HFFc6 (cell line): ENCODE measurements at places on chromosomes 6 and 20.
A peak's percentile ranks its signal among the peaks of the same experiment; 100 is the strongest.

- DNase-seq: peak; percentile 77
Measured at GRCh38 chr20:10306440-10307358, 88.1 kb downstream of the SNAP25 start.

- DNase-seq: no peak
Measured at GRCh38 chr6:112343977-112344376, 3.2 kb upstream of the RFPL4B start.

DNA sequence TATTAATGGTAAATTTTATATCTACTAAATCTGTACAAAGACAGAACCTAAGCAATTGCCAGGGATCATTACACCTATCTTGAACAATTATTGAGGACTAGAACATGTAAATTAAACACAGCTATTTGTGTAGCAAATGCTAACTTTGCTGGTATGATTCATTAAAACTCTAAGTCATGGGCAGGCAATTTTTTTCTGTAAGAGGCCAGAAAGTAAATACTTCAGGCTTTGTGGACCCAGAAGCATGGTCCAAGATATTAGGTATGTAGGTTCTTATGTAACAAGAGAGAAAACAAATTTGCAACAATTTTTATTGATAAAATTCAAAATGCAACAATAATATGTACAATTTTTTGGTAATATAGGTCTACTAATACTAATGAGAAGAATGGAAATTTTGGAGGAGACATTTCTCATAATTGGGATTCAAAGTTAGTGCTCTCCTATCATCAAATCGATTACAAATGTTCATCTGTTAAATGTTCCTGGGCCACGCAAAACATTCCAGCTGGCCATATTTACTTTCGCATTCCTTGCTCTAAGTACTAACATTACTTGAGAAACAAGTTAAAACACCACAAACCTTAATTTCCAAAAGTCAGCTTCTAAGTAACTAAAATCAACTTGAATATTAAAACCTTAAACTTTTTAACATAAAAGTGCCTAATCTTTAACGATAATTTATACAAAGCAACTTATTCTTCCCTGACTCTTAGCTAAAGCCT, 4.3 kb downstream of the TMEM30A start:
- DNase-seq: no peak

DNA sequence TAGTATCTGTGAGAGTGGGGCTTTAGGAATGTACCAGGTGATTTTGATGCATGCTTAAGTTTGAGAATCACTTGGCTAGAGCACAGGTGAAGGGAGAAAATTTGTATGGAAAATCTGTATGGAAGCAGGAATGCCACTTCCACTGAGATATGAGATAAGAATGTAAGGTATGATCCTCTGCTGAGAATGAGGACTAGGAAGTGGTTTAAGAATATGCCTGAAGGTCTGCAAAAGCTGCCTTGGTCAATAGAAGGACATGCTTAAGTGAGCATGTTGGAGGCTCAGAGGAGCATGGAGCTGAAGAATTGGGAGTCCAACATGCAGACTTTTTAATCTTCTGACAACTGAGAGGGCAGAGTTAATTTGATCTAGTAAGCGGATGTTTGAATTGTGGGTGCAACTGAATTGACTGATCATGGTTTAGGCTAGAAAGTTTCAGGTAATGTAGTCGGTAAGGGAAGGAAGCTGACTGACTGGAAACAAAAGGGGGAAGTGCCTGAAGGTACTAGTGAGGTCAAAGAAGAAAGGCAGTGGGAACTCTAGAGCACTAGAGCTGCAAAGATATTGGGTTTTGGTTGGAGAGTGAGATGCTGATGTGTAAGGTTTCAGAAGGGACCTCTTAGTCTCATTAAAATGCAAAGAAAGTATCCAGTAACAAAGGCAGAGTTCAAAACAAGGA, 28.6 kb upstream of the NOTCH4 start:
- DNase-seq: no peak

DNA sequence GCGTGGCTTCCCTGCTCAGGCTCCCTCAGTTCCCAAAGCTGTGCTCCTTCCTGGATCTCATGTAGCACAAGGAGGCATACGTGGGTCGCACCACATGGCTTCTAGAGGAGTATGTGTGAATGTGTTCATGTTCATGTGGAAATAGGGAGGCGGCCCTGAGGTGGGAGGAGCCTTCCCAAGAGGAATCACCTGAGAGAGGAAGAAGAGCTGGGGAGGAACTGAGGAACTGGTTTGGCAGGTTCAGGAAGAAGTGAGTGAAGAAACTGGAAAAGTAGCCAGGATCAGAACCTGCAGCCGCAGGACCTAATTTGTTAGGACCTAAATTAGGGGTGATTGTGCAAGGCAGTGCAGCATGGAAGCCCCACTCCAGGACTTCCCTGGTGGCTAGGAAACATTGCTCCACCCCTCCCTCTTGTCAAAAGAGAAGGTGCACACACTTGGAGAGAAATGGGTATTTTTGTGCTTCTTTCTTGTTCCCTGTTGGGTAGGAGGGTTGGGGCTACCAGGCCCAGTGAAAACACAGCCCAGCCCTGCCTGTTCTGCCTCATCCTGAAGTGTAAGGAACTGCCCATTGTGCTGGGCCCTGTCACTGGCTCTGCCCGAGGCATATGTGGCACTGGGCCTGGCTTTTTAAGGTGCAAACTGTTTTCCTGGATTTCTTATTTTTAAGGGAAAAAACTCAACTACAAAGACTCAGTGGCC, 20.7 kb downstream of the SYNJ2 start:
- DNase-seq: no peak

DNA sequence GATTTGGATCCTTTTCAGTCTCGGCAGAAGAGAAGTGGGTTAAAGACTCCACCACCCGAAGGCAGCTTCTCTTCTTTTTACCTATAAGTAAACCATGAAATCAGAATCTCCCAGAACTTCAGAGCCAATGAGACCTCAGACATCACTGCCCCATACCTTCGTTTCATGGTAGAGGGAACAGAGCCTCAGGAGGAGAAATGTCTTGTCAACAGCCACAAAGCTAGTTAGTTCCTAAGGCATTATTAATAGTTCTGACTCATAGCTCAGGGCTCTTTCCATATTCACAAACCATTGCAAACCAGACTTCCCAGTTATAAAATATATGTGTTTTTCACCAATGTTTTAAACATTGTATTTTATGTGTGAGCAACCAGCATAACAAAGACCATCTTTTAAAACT, 118.7 kb upstream of the RIPOR2 start:
- peak; percentile 80 for DNase-seq

DNA sequence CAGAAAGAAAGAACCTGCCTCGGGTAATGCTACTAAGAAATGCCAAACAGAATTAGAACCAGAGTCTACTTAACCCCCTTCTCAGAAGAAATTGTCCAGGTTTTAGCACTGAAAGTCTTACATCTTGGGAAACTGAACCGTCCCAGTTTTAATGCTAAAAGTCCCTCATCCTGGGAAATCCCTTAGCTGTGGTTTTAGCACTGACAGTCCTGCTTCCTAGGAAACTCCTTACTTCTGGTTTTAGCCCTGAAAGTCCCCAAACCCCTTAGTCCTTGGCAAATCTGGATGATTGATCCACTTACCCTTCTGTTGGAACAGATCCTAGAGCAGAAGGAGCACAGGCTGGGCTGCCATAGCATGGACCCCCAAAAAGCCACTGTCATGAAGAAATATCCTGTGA, 4.8 kb upstream of the TMEM14A start:
- DNase-seq: no peak

DNA sequence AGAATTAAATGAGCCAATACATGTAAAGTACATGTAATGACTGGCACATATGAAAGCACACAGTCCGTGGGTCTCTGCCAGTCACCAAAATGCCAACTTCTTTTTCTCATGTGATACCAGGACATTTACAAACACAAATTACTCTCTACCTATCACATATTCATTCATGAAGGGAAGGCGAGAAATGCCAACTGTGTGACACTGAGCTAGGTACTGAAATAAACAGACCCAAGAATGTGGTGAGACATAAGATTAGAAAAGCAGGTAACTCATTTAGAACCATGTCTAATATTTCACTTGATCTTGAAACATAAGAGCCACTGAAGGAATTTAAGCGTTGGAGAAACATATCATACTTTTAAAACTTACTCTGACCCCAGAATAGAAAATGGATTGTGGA, 41.4 kb downstream of the HBS1L start:
- DNase-seq: no peak

- no peak for DNase-seq
Measured at GRCh38 chr6:4020822-4021132, 58.2 kb downstream of the FAM217A start.

DNA sequence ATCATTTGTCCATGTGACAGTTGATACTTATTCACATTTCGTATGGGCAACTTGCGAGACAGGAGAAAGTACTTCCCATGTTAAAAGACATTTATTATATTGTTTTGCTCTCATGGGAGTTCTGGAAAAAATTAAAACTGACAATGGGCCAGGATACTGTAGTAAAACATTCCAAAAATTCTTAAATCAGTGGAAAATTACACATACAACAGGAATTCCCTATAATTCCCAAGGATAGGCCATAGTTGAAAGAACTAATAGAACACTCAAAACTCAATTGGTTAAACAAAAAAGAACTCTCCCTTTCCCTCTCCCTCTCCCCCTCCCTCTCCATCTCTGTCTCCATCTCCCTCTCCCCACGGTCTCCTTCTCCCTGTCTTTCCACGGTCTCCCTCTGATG, 19.4 kb upstream of the EIF2S2 start:
- DNase-seq: no peak

- DNase-seq: no peak
Measured at GRCh38 chr6:113625850-113626249, 231.3 kb upstream of the MARCKS start.

GRCh38 chr6:144377586-144378210, 92.6 kb downstream of the UTRN start:
- DNase-seq: peak; percentile 68

DNA sequence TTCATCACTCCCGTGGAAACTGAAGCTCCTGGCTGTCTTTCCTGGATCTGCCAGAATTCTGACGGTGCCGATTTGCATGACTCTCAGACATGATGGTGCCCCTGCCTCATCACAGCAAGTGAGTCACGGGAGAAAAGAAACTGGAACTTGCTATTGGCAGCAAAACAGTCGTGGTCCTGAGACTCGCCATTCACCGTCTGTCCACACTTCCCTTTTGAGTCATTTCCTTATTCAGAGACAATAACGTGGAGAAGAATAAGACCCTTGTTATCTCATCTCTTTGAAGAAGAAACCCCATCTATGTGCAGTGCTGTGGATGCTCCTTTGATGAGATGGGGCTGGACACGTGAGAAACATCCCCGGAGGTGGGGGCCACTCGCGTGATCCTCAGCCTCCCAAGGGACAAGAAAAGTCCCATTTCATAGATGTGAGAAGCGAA, 4.2 kb downstream of the GPR31 start:
- DNase-seq: no peak

DNA sequence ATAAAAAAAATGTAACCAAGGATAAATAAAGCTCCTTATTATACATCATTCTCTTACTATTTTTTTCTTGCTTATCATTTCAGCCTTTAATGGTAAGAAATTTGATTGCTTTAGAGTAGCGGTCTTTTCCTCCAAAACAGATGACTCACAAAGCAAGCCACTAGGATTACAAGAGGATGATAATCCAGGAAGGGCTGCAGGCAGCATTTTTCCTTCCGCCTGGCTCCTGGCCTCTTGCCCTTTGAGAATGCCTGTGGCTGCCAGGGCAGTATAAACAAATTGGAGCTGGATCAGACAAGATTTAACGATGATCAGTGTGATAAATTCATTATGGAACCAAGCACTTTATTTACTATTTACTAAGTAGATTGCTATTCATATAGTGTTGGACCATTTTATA, 9.7 kb upstream of the FBXL4 start:
- DNase-seq: peak; percentile 85

- DNase-seq: no peak
Measured at GRCh38 chr6:147861696-147862095, 353.2 kb downstream of the SAMD5 start.
